NCI-H82 (cell line): ENCODE measurements at places on chromosomes 2 and 18.

DNA sequence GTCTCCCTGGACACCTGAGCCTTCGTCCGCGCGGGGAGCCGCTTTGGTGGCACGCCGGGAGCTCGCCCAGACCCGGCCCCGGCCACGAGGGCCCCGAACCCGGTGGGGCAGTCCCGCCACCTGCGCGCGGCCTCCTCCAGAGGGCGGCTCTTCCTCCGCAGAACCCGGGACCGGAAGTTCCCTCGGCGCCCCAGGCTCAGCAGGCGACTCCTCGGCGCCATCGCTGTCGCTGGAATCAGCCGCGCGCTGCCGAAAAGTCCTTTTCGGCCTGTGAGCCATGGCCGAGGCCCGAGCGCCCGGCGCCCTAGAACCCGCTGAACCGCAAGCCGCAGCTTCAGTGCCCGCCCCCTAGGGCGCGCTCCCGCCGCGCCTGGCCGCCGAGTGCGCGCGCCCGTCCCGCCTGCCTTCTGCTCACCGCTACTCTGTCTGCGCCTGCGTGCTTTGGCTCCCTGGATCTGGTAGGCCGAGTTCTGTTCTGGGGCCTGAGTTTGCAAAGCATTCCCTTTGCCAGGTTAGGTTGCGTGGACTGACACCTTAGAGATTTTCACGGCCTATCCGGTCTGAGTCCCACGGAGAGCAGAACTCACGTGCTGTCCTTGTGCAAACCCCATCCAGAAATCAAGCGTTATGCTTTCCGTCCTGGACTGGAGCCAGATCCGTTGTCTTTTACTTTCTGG, at the start of gene GCFC2:
Gene GCFC2 (minus strand): TSS at position 339 of the 677 bp plus-strand sequence. CDS start 60 bp downstream, at position 279.
- peak; percentile 95 for DNase-seq

- DNase-seq: peak; percentile 4
These were observed 279.5 kb upstream of the EPHA4 start for GRCh38 chr2:221851531-221852045.

DNA sequence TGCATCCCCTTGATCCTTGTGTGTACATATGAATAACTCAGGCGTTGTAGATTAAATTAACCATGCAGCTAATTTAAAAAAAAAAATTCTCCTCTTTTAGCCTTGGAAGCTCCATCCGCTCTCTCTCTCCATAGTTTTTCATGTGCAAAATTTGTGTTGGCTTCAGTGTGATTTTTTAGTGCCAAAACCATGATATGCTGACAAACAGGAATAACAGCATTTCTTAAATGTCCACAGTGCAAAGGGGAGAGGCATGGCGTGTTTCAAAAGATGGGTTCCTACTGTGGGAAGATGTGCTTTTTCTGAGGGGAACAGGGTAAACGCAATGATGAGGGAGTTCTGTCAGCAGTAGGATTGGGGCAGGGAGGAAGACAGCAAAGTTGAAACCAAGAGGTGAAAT, 247.0 kb downstream of the ICOS start:
- DNase-seq: no peak

DNA sequence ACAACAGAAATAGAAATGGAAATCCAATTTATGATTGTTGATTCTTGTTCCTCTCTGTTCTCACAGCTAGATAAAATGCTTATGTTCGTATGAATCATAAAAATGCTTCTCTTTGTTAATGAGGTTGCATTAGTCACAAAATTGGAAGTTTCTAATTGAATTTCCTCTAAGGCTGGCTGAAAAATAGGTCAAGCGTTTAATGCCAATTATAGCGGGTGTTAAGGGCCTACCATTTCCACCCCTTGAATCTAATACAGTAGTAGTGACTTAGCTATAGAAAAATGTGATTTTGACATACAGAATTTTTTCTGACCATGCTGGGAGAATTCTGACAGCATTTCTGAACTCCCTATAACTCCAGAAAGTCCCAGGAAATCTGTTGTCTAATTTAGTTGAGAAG, 107.1 kb downstream of the TTN start:
- DNase-seq: no peak

- DNase-seq: no peak
These were observed 176.3 kb downstream of the EIPR1 start for GRCh38 chr2:3201281-3201680.
